ENCODE measurements at places on chromosomes 6 and 20.

GRCh38 chr6:42406306-42407280 lies 45.1 kb downstream of the TRERF1 start:
- DNase-seq, result peak; percentile 56

DNA sequence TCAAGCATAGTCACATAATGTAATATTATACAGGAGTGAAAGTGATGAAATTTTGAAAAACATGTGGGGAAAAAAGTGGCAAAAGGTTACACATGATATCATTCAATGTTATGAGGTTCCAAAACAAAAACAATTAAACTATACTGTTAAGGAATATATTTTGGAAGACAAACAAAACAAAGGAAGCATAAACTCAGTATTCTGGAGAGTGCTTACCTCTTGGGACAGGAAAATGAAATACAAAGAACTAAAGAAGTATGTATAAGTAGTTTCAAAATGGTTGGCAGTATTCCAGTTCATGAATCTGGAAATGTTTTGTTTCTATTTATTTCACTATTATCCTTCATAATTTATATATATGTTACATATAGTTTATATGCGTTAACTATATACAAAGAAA lies 213.5 kb downstream of the MOXD1 start:
- DNase-seq, result no peak

GRCh38 chr6:37019065-37019450 lies 13.6 kb downstream of the FGD2 start:
- no peak for DNase-seq

- no peak for DNase-seq
Measured at GRCh38 chr6:32589596-32590449, at the start of gene HLA-DRB1. Gene HLA-DRB1 (minus strand): TSS chr6:32589848. CDS start chr6:32589742, 106 bp downstream.

DNA sequence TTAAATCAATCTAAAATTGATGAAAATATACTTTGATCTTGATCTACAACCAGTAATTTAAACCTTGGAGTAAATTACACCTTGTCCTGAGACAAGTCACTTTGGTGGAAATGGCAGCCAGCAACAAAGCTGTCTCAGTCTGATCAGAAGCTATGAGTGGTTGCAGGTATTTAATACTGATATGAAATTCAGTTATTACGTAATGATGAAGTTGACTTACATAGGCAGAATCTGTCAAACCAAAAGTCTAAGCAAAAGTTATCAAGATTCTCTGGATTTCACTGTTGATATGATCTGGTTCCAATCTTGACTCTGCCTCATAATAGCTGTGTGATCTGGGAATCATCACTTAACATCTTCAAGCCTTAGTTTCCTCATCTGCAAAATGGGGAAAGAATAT lies 27.6 kb upstream of the GSTA5 start:
- no peak for DNase-seq
